ENCODE measurements at places on chromosomes 3 and 15.
A peak's percentile ranks its signal among the peaks of the same experiment; 100 is the strongest.

DNA sequence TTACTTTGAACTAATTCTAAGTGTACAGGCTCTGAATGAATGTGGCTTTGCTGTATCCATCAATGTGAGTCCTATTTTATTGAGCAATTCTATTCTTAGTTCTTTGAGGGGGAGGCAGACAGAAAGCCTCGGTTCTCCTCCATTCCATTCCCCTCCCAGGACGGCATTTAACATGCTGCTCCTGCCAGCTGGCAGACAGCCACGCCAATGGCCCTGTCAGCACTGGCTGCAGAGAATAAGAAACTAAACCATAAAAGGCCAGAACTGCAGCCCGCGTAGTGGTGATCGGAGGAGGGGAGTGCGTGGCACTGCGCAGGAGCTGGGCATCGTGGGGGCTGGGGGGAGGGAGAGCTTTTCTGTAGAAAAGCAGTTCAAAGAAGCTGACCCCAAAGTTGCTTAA, 76.0 kb upstream of the HACD2 start:
- no peak for DNase-seq

DNA sequence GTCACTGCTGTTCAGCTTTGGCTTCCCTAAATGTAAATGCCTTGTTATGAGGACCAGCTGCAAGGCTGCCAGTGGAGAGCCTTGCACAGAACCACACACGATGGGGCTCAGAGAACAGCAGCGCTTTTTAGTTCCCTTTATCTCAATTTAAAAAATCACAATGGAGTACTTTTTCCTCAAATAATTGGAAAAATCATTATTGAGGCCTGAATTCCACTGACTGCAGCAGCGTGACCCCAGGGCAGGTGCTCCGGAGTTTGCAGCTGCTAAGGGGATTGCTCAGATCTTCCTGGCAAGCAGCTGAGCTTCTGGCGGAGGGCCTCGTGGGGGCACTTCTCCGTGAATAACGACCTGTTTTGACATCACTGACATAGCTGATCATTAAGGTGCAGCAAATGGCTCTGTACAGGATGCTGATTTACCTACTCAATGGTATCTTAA, 245.6 kb upstream of the TRIM42 start:
- no peak for DNase-seq

- no peak for DNase-seq
Measured at GRCh38 chr3:32873531-32874130, 55.8 kb downstream of the TRIM71 start.

- no peak for DNase-seq
Measured at GRCh38 chr3:143627336-143627735, 220.9 kb downstream of the SLC9A9 start.

DNA sequence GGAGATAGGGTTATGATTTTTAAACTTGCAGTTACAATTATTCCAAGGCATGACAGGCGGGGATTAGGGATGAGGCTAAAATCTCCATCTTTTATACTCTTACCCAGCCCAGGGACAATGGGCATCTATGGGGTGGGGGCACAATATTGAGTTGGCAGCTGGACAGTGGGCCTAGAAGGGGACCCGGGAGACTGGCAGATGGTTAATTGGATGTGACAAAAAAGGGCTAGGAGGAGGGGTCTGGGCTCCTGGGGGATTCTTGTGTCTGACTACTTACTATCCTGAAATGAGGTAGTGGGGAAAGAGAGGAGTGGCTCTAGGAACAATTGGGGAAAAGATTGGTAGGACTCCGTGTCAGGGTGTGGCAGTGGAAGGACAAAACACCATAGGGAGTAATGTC, 53.0 kb upstream of the ROPN1 start:
- no peak for DNase-seq

GRCh38 chr3:99920481-99921376, 103.1 kb downstream of the CMSS1 start:
- DNase-seq = no peak

DNA sequence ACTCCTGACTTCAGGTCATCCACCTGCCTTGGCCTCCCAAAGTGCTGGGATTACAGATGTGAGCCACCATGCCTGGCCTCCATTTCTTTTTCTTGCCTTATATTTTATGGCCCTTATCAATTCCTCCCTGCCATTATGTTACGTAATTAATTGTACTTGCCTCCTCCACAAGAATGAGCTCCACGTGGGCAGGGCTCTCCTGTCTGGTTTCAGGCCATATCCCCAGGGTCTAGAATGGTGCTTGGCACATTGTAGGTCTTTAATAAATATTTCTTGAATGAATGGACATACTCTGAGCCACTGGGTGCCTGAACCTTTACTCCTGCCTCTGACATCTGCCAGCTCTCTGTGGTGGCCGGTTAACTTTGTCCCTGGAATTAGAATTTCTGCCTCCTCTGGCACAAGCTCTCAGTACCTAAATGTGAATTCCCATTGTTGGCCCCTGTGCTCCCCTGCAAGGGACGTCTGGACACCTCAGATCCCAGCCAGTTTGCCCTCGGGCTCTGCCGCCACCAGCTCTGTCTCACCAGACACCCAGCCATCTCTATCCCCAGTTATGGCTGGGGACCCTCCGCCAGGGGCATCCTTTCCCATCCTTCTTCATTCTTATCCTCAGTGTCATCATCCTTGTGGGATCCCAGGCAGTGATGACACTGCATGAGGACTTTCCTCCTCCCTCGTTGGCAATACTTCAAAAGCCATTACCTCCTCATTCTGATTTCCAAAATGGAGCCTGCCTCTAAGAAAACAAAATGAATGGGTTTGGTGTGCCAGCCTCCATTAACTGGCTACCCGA, 165.6 kb upstream of the SMAD3 start:
- DNase-seq = no peak

DNA sequence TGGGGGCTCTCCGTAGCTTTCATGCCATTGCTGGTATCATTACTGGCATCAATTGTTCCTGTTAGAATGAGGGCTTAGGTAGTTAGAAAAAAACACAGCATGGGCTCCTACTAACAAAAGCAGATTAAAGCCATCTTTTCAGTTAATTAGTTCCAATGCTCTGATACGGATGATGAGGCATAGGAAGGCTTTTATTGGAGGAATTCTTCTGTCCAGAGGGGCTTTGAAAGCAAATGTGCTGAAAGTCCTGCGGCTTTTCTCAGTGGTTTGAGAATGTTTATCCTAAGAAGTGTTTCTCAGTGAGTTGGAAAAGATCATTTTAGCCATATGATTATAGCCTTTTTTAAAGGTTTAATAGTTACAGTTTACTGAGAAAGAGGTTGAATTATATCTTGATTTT, 198.5 kb downstream of the THSD4 start:
- no peak for DNase-seq

DNA sequence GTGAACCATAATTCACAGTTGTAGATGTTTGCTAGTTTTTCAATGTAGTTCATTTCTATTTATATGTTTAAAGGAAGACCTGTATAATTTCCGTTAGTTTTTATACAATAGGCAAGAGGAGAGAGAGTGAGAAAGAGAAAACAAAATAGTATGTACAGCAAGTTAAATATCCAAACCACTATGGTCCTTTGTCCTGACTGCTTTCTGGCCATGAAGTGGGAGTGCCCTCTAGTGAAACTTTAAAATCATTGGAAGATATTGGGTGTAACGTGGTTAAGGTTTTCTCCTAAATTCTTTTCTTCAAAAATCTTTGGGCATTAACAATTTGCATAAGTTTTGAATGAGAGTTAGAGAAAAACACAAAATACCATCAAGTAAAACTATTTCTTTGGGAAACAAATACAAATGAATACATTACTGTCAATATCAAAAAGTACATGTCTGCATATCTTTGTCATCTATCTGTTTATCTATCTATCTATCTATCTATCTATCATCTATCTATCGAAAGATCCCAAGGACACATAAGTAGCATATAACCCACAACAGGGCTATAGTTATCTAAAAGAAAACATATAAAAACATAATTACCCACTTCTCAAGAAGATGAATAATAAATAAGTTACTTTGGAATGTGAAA, 534.6 kb upstream of the ATP11B start:
- no peak for DNase-seq

DNA sequence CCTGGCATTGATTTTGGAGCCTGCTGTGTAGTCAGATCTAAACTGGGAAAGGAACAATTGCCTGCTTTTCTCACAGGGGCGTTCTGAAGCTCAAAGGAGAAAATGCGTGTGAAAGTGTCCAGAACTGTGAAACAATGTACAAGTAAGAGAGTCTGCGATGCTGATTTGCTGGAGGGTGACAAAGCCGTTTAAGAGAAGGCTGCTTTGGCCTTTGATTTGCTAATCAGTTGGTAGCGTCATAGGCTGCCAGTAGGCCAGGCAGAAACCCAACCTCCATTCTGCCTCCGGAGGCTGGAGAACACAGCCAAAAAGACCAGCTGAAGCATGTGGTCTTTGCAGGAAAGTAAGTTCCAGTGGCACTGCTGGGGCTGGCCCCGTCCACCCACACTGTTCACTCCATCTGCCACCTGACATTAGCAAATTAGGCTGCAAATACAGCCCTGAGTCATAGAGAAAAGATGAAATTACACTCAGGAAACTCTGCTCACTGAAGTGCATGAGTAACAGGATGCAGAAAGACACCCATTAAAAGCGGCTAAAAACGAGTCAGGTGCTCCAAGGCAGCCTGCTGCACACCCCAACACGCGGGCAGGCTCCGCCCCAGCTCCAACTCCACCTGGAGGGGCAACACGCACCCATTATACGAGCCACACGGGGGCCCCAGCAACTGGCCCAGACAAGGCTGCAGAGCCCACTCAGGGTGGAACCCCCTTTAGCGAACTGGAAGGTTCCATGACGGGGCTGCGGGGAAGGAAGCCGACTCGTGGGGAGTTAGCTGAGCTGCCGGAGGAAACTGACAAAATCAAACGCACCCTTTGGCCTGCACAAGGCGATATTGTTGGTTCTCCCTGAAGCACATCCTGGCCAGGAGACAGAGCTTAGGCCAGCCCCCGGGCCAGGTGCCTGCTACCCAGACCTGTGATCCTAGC, 31.6 kb downstream of the ZDHHC19 start:
- DNase-seq = peak; percentile 86

Measured in CD4-positive, alpha-beta T cell treated with Interleukin-12 subunit alpha and Interleukin-12 subunit beta, for 1 hour (primary cell).